Stimulated activated CD4-positive, alpha-beta T cell treated with anti-CD3 and anti-CD28 coated beads, Interleukin-2, amount 100 ng/mL, for 24 hours (primary cell): ENCODE measurements at places on chromosomes 2 and 18.
A peak's percentile ranks its signal among the peaks of the same experiment; 100 is the strongest.

GRCh38 chr2:54809819-54810218 is 86.4 kb downstream of the EML6 start:
- DNase-seq = no peak

DNA sequence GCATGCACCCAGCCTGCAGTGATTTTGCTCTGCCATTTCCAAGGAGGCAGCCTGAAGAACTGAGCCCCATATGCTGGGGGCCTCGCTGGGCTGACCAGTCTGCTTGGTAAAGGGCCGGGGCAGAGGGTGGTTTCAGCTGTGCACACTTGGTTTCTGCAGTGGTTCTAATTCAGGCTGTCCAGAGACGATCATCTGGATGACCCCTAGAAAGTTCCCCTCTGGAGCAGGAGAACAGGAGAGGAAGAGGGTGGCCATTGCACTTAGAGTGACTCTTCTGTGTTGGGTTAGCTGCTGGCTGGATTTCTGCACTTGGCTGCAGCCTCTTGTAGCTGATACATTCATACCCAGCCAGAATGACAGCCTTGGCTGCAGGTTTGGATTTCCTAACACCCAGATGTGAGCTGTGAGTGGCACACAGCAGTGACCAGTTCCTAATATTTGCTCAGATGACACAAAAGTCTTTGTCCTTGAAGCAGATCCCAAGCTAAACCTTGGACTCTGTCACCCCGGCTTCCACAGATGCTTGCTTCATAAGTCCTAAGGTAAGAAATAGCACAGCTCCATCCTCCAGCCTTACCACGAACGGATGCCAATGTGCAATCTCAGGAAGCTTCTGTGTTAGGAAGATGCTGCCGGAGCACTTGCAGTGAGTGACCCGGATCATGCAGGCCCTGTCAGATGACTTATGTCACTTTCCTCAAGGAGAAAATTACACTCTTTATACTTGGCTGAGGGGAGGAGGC is 105.6 kb downstream of the HNRNPLL start:
- DNase-seq = no peak

GRCh38 chr18:63705401-63705800 is 2.6 kb downstream of the SERPINB11 start:
- DNase-seq = no peak

GRCh38 chr2:134670955-134671354 is 47.8 kb downstream of the TMEM163 start:
- no peak for DNase-seq

- no peak for DNase-seq
Measured at GRCh38 chr2:55459714-55460274, 40.1 kb upstream of the CCDC88A start.

- DNase-seq = no peak
Measured at GRCh38 chr2:197075754-197076337, 149.3 kb upstream of the PGAP1 start.

DNA sequence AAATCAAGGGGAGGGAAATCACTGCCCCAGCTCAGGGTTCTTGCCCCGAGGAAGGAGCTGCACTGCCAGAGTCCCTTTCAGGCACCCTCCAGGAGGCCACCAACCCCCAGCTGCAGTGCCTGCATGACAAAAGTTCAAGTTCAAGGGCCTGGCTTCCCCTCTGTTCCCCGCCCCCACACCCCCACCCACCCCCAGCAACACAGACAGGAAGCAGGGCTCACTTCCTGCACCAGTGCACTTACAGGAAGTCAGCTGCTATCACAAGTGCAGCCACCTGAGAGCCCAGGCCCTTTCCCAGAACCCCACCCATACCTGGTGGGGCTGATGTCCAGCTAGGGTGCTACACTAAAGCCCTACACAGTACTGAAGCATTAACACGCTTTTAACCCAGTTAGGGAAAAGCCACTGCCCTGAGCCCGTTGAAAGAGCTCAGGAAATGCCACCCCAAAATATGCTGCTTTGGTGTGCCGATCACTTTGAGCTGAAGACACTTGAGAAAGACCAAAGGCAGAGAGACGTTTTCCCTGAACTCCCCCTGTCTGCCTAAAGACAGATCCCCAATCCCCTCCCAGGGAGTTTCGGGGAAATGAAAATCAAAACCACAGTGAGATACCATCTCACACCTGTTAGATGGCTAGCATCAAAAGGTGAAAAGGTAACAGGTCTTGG is 109.9 kb upstream of the CAB39 start:
- peak; percentile 43 for DNase-seq

DNA sequence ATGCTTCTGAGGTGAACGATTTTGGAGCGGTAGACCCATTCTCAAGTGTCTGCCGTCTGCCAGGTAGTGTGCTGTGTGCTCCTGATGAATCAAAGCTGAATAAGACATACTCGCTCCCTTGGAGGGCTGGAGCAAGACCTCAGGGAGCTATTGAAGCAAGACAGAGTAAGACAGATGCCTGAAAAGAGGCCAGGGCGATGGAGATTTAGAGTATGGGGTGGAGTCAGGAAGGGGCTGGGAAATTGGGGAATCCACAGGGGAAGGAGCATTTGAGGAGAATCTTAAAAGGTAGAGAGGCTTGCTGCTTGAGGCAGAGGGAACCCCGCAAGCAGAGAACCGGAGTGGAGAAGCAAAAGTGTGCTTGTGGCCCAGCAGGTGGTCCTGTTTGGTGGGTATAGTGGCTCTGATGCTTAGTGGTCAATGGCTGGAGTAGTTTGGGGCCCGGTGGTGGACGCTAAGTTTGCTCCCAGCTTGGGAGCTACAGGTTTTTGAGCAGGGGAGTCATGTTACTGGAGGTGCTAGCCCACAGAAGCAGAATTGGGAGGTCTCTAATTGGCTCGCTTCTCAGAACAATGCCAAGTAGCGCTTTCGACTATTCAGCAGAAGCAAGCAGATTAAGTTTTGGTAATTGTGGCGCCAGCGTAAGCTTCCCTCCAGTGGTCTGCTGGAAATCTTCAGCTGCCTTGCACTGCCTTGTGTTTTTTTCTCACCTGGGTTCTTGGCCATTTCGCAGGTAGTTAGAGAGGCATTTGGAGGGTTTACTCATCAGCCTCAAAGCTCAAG is 2.0 kb downstream of the CNNM4 start:
- DNase-seq = peak; percentile 10

DNA sequence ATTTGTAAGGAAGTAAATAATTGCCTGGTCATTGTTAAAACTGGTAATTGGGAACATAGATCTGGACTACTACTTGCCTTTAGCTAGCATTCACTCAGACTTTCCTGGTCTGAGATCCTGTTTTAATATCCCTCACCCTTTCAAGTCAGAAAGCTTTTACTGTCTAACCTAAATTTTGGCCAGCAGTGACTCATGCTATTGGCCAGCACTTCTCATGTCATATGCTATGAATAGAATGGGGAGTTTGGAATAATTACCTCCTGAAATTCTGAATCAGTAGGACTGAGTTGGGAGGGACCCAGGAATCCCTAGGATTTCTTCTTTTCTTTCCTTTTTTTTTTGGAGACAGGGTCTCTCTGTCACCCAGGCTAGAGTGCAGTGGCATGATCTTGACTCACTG is 19.3 kb downstream of the STK36 start:
- no peak for DNase-seq

DNA sequence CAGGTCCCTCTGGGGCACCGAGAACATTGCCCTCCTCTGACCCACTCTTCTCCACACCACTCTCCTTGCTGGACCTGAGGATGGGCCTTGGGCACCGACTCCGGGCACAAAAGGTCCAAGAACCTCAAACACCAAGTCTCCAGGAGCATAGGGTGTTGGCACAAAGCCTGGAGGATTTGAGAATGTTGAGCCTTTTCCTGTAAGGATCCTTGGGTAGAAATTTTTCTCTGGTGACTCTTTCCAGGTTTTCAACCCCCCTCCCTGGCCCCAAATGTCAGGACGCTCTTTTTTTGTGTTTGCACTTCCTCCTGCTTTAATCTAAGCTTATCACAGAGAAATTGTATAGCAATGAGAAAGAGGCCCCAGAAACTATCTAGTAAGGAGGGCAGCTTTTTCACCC is 9.2 kb downstream of the SPR start:
- DNase-seq = no peak

DNA sequence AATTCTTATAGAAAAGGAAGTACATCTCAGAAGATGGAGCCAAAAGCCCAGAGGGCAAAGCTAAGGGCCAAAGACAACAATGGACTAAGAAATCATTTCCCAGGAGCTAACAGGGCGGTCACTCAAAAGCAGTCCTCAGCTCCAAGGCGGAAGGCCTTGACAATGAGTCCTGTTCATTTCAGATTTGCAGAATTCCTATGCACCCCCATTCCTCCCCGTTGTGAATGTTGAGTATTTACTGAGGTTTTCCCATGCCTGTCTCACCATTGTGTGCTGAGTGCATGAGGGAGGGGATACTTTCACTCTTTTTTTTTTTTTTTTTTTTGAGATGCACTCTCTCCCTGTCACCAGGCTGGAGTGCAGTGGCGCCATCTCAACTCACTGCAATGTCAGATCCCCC is 18.8 kb upstream of the DTNB start:
- no peak for DNase-seq

GRCh38 chr18:30915336-30915988 is 127.1 kb downstream of the DSC3 start:
- DNase-seq = no peak

GRCh38 chr2:48283586-48284269 is 246.2 kb upstream of the STON1 start:
- DNase-seq = no peak

DNA sequence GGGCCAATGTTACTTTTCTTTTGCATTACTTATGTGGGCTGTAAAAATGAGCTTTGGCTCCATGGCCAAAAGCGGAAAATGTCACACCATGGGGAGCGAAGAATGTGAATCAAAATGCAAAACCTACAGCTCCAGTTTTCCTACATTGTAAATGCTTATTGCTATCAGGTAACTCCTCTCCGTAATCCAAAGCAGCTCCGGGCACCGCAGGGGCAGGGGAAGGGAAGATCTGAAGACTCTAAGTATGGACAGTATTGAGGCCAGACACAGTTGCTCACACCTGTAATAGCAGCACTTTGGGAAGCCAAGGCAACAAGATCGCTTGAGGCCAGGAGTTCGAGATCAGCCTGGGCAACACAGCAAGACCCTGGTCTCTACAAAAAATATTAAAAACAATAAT is 7.1 kb upstream of the AGFG1 start:
- DNase-seq = no peak

DNA sequence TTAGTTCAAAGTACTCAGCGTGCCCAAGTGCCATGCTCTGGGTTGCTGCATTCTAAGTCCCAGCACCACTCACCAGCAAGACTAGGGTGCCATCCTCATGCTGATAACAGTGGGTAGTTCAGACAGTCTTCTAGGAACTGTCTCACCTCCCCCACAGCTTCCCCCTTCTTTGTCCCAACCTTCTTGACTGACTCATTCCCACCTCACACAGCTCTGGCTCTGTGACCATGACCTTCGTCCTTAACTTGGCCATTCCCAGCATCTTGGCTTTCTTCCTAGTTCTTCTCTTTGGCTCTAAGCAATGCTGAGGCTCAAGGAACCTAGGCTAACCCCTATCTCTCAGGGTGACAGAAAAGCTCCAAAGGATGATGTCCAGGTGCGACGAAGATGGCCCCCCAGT is 20.0 kb upstream of the CXCR4 start:
- no peak for DNase-seq

DNA sequence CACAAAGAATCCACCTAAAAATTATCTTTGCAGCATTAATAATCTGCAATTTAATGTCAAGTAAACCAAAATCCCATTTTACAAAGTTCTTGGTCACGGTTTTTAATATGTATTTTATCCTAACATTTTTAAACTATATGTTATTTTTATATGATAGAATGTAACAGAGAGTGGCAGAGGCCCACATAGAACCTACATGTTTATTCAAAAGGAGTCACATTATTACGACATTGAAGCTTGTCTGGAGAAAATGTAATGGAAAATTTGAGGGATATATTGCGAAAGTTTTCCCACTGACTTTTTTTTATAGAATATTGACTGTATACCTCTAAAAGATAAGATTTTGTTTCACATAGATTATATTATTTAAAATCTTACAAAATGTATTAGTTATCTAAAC is 89.7 kb upstream of the COL3A1 start:
- DNase-seq = no peak

- peak; percentile 32 for DNase-seq
Measured at GRCh38 chr2:102657770-102658169, 38.4 kb downstream of the SLC9A2 start.

GRCh38 chr18:76565238-76566173 is 70.5 kb upstream of the ZNF516 start:
- DNase-seq = no peak
